ENCODE measurements at places on chromosomes 5 and 9.

- no peak for DNase-seq
These were observed 367.5 kb upstream of the ADAMTS16 start for GRCh38 chr5:4772591-4772990.

GRCh38 chr9:134589748-134590147 lies 51.9 kb upstream of the COL5A1 start:
- no peak for DNase-seq

DNA sequence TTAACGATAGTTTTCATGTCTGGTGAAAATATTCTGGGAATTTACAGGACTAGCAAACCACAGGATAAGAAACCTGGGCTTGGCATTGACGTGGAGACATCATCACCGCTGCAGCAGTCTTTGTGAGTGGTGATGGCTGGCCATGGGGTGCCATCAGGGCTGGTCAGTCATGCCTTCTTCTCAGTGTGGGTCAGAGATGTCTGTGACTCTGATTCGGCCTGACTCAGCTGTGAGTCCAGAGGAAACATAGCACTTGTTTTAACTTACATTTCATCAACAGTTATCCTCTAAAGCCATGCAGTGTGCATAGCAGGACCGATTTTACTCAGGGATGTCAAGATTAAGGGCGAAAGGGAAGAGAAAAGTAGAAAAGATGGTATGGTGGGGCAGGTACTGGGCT lies 33.2 kb upstream of the CYFIP2 start:
- no peak for DNase-seq

DNA sequence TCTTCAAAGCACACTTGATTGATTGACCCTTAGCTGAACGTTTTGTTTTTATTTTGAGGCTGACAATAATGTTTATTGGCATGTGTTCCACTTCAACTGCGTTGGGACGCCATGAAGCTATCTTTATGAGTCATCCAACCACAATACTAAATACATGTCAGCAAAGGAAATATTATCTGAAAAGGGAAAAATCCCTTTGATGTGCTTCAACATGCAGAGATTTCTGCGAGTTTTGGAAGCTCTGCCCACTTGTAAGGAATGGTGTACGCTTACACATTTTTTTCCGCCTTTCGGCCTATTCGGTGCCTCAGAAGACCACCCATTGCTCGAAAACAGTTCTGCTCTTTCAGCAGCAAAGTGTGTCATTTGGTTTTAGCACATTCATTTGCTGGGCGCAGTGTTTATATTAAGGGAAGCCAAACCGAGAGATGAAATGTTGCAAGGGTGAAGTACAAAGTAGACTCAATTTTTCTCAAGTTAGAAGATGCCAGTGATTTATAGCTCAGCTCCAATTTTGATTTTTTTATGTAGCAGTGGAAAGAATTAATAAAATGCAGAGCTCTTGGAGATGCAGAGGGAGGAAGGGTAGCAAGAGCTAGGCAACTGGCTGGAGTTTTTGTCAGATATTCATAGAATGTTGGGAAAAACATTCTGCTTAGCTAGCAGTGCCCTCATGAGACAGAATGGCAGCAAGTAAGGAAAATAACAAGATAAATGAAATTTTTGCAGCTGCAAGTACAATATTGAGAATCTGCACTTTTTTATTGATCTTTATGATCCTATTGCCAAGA lies 68.9 kb downstream of the PRDM6 start:
- DNase-seq: no peak

DNA sequence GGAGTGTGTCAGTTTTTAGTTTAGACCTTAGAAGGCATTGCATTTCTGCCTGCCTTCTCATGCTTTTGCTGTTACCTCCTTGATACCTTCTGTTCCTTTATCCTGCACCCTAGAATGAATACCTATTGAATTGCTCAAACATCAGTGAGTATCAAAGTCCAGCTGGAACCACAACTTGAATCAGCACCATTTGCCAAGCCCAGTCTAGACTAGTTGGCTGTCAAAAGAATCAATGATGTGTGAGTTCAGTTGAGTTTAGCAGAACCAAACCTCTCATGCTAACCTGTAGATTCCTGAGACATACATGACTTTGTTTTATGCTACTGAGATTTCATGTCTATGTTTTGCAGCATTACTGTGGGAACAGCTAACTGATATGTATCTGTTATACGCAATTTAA lies 116.6 kb downstream of the FAM170A start:
- no peak for DNase-seq

- DNase-seq: no peak
These were observed 85.9 kb downstream of the RAI14 start for GRCh38 chr5:34742061-34742460.

DNA sequence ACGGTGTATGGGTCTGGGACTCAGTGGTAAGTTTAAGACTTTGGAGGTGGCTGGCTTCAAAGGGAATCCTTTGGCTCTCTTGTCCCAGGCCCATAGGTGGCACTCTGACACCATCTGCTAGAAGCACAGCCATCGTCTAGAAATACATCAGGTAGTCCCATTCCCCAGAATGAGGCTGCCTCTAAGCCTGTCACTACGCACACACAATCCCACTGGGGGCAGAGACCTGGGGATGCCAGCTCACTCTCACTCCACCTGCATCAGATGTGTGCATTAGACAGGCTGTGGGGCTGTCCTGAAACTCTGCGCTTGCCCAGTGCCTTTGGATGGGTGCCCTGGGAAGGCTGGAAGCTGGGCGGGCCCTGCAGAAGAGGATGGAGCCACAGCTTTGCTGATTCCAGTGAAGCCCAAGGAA lies 127.5 kb upstream of the PANK3 start:
- DNase-seq: no peak

DNA sequence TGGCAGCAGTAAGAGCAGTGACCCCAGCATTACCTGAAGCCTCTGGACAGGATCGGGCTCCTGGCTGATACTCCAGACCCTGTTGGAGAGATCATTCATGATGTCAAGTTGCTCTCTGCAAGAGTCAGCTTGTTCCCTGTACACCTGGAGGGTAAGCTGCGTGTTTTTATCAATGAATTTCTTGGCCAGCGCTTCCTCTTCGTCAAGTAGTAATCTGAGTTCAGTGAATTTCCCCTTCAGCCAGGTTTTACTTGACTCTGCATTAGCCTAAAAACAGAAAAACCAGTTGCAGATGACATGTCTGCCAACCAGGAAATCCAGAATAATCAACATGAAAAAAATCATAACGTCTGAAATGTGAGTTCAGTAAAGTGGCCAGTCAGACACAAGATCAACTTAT lies 19.1 kb downstream of the TRIM14 start:
- no peak for DNase-seq

GRCh38 chr5:134634227-134634626 lies 1.6 kb upstream of the SAR1B start:
- DNase-seq: no peak

DNA sequence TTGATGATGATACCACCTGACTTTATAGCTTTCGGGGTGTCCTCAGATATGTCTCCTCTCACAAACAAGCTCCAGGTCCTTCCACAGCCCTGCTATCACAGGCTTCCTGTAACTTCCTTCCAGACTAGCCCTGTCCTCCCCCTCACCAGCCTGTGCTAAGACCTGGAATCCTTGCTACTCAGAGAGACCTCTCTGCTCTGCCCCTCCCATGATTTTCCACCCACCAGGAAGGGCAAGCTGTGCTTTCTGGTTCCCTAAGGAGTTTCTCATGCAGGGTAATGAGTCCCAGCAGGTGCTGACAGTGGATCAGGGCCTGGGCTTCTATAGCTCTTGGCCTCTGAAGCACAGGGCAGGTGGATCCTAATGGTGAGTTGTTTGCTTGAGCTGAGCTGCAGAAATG lies 86.9 kb downstream of the AOPEP start:
- no peak for DNase-seq

- no peak for DNase-seq
These were observed 1094.9 kb upstream of the C9orf72 start for GRCh38 chr9:28668158-28668557.

- DNase-seq: no peak
These were observed 38.0 kb upstream of the CCDC152 start for GRCh38 chr5:42718591-42718990.

GRCh38 chr5:159174511-159175168 lies 34.7 kb downstream of the RNF145 start:
- no peak for DNase-seq

DNA sequence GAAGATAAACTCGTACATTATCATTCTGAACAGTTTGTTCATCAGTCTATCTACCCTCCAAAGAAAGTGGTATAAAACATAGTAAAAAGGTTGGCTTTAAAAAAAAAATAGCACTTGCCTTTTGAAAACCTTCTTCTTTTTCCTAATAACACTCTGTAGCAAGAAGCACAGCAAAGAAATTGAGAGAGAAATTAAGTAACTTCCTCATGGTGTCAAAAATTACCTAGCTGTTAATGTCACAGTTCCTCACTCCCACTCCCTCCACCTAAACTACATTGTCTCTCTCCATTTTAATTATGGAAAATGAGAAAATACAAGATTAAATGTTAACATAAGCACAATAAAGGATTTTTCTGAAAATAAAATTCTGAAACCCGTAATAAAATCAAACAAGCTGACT lies 72.2 kb downstream of the CERT1 start:
- DNase-seq: no peak

DNA sequence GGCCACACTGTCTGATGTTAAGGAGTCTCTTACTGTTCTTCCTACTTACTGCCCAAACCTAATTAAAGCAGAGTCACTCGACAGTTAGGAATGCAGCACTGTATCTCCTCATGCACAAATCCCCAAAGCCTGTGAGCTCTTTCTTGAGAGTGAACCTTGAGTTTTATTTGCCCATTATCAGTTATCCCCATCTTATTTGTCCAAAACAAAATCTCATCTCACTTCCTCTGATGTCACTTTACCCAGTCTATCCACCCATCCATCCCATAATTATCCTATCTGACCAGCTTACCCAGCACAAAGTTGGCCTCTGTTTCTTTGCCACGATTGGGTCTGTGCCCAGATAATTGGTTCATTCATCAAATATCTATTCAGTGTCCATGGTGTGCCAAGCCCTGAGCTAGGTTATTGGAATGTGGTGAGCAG lies 250.8 kb downstream of the SLIT3 start:
- no peak for DNase-seq

DNA sequence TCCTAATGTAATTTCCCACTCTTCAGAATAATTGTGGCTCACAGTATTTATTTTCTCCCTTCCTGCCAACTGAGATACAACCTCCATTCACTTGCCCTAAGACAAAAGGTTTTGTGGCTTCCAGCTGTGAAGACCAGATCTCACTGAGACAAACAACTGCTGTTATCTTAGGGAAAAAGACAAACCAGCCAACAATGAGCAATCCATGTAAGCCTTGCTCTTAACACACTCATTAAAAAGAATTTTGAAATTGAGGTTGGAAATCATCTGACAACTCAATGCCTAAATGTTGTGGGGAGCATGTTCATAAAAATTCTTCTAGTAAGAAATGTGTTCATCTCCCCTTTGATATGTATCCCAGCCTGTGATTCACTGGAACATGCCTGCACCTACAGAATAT lies 132.9 kb downstream of the ADAMTSL1 start:
- DNase-seq: no peak

- no peak for DNase-seq
These were observed 199.8 kb downstream of the ZNF608 start for GRCh38 chr5:124546643-124547042.

DNA sequence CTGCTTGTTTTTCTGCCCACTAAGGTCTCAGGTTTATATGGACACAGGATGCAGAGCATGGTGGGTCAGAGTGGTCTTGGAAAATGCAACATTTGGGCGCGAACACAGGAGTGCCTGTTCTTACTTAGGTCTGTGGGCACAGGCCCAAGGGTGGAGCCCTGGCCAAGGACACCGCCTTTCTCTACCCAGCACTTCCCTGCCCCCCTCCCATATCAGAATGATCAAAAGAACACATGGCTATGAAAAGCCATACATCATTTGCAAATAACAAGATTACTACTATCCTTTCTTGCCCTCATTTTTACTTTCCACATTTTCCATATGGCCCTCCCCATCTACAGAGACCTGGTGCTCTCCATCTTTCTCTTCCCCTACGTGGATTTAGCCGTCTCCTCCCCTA lies 162.2 kb downstream of the ENC1 start:
- DNase-seq: no peak

DNA sequence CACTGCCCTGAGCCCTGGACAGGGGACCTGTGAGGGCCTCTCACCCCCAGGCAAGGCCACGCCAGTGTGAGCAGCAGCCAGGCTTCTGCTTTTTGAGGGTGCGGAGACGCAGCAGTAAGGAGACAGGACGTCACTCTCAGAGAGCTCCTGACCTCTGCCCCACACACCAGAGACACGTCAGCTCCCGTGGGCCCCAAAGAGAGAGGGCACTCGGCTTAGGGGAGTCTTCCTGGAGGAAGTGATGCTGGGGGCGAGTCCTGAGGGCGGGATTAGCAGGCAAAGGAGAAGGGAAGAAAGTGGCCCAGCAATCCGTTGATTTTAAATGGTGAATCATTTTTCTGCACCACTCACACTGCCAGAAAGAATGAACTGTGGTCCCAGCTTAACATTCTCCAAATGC lies 24.0 kb upstream of the SLC9A3 start:
- no peak for DNase-seq

- DNase-seq: no peak
These were observed 24.0 kb downstream of the TMOD1 start for GRCh38 chr9:97525451-97525850.

All from activated effector memory CD4-positive, alpha-beta T cell treated with Interleukin-2 at 50 U/mL for 16 hours (primary cell).